ENCODE measurements at places on chromosomes 16 and 17.

DNA sequence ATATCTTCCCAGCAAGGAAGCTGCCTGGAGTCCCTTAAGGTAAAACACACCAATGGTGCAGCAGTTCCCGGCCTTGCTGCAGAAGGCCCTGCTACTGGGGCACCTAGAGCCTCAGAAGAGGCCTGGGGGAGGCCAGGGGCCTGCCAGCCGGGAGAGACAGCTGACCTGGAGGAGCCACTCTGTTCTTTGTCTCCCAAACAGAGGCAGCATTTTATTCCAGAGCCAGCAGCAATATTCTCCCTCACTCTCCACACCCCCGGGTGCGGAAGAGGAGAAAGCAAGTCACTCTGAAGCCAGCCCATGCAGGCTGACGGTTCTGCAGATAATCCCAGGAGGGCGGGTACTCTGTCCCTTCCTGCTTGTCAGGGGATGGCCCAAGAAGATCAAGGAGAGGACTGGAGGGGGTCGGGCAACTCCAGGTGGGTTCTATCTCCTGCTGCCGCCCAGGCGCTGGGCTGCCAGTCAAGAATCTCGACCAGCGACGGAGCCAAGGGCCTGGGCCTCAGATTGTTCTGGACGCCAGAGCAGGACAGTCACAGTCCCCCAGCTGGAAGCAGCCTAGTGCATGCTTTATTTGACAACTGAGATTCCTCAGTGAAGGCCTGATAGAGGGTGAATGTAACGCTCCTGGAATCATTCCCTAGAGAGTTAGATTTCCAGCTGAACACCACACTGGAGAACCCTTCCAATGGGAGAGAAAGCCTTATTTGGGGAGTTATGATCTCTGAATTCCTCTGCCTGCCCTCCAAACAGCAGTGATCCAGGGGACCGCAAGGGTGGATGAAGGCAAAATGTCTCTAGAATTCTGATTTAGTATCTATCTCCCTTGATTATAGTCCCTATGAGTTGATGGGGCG lies 1.1 kb upstream of the KIFC3 start:
- DNase-seq: no peak

GRCh38 chr17:5047446-5047845 lies 12.2 kb upstream of the SLC52A1 start:
- DNase-seq: no peak

DNA sequence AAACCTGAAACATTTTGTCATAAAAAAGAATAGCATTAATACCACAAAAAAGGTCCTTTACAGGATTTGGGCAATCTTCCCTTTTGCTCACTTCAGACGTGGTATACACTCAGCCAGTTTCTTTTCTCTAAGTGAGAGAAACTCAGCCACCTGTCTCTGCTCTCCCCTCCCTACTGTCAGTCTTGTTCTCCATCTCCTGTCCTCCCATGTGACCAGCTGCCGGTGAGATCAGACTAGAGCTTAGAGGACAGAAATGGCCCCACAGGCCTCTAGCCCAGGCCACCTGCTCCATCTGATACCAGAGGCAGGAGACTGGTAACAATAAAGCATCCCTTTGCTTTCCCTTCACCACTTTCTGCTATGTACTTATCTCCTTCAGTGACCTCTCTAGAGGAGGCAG lies 34.9 kb downstream of the CMC2 start:
- no peak for DNase-seq

DNA sequence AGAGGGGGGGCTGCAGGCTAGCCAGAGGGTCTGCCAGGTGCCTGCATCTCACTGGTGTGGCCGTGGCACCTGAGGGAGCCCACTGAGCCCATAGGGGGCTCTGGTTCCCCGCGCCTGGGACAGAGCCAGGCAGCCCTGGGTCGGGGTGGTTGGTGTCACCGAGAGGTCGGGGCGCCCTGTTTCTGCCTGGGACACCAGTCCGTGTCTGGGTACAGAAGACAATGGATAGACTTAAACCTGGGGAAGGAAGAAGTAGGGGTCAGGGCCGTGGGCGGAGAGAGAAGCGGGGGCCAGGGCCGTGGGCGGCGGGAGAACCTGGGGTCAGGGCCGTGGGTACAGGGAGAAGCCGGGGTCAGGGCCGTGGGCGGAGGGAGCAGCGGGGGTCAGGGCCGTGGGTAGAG lies 3.0 kb downstream of the RFNG start:
- no peak for DNase-seq

- DNase-seq: peak; percentile 33
Observed at GRCh38 chr17:32882734-32883133, 5.8 kb upstream of the MYO1D start.

GRCh38 chr17:18070861-18071340 lies 16.8 kb upstream of the DRG2 start:
- DNase-seq: no peak

- no peak for DNase-seq
Observed at GRCh38 chr16:69201787-69202186, 14.8 kb downstream of the SNTB2 start.

DNA sequence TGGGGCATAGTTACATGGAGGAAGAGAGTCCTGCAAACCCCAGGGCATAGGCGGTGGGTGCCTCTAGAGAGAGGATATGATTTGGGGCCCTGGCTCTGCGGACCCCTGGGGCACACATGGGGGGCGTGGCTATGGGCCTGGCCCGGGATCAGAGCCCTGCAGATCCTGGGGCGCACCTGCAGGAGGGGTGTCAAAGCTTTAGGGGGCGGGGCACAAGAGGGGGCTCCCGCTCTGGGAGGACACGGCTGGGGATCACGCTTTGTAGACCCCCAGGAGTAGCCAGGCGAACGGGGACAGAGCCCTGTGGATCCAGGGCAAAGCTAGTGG lies 497 bp downstream of the BCL7C start:
- no peak for DNase-seq

GRCh38 chr16:14286368-14287230 lies 215.5 kb downstream of the MRTFB start:
- DNase-seq: peak; percentile 38

GRCh38 chr16:24609740-24610415 lies 70.5 kb downstream of the RBBP6 start:
- DNase-seq: no peak

DNA sequence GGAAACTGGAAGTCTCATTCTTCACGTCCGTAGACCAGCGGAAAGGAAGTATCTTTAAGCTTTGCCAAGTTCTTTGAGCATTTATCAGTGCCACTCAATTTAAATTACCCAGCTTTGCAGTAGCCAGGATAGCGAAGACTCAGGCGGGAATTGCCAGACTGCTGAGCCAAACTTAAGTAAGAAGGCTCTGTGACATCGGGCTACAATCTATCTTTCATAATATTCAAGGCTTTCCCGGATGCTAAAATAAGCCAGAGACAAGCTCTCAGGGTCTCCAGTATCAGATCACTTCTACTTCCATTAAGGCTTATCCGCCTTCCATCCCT lies 436 bp upstream of the BRIP1 start:
- DNase-seq: peak; percentile 4

DNA sequence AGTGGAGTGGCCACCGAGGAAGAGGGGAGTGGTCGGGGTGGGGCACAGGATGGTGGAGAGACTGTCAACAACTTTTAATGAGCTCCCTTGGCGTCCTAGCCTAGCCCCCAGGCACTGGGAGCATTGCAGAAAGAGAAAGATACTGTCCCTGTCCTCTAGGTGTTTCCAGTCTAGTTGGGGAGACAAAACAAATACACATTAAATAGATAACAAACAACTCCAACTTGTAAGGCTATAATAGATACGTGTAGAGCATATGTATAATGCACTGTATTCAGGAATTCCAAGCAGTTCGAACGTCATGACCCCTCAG lies 435 bp upstream of the UBE2O start:
- DNase-seq: no peak

DNA sequence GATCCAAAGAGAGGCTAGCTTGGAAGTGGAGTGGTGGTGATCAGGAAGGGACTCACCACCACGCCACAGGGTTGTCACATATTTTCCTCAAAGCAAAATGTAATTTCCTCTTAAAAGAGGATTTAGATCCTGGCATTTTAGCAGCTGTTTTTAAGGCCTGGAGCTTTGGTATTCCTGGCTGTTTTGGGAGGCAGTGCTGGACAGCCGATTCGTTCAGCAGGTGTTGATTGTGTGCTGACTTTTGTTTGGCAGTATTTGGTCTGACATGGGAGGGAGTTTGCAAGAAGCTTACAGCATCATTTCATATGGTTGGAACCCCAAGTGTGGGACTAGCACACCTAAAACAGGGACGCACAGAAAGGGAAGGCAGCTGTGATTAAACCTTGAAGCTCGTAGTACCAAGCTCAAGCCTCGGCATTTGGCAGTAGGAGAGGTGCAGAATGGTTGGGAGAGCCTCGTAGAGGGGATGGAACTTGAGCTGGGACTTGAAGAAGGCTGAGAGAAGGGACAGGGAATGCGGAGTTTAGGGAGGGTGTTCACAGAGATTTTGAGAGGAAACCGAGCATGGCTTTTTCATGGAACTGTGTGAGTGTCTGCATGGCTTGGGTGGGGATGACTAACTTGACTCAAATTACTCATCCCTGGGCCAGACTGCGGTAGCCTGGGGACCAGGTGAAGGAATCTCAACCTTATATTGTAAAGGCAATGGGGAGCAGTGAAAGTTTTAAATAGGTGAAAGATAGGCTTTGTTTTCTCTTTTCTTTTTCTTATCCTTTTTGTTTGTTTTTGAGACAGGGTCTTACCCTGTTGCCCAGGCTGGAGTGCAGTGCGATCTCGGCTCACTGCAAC lies 52.3 kb downstream of the RPTOR start:
- DNase-seq: peak; percentile 18

DNA sequence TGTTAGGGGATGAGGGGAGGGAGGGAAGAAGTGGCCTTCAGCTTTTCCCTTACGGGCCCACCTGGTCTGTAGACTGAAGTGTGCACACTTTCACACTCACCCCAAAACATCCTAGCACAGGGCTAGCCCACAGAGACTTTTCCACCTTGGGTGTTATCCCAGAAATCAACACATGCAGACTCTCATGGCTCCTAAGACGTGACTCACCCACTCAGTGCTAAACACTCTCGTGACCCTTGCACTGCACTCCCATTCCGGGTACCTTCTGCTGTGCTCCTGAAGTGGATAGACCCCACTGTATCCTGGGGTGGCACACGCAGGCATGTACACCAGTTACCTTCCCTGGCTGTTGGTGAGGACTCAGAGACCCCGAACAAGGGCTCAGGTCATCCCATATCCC lies 23.0 kb upstream of the ABCC3 start:
- no peak for DNase-seq

GRCh38 chr17:15941781-15942180 lies 3.1 kb upstream of the ADORA2B start:
- no peak for DNase-seq

GRCh38 chr17:32100971-32101631 lies 41.2 kb upstream of the RHOT1 start:
- no peak for DNase-seq

DNA sequence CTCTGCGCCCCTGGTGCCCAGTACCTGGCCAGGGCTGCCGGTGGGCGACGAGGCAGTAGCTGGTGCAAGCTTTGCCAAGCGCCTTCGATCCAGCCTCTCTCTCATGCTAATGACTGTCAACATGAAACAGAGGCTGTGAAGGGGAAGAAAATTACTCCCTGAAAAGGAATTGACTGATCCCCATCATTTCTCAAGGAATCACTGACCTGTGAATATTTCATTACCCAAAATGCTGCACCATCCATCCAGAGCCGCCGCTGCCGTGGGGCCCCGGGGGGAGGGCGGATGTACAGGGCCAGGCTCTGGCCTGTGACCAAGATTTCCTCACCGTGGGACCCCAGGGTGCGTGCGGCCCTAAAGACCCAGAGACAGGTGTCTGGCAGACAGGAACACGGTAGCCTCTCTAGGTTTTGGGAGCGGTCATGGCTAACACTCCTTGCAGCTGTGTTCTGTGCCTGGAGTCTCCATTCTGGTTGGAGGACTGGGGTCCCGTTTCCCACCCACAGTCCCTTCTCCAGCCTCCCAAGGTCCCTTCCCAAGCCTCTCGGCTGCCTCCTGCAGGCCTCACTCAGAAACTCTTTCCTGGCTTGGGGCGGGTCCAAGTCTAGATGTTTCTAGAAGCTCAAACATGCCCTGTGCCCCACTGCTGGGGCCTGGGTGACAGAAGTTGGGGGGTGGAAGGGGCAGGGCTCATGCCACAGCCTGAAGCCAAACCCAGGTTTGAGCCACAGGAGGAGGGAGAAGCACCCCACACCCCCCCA lies 73.3 kb downstream of the ENGASE start:
- no peak for DNase-seq

GRCh38 chr17:11418342-11418741 lies 177.3 kb downstream of the SHISA6 start:
- DNase-seq: no peak

GRCh38 chr16:65318590-65319257 lies 196.9 kb upstream of the CDH11 start:
- DNase-seq: no peak

- DNase-seq: no peak
Observed at GRCh38 chr17:40157973-40158372, 17.6 kb downstream of the CASC3 start.

GRCh38 chr16:77327717-77328116 lies 107.1 kb downstream of the ADAMTS18 start:
- no peak for DNase-seq

DNA sequence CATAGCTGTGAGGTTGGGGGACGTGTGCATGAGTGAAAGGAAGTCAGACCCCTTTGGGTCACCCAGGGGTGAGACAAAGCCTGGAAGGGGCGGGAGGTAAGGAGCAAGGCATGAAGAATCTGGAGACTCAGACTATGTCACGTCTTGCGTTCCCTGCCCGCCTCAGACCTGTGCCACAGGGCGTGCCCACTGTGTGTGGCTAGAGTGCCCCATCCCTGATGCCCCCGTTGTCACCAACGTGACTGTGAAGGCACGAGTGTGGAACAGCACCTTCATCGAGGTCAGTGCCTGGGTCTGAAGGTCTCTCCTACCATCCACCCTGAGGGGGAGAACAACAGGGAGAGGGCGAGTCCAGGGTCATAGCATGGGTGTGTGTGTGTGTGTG lies 15.1 kb upstream of the PDK2 start:
- DNase-seq: no peak

DNA sequence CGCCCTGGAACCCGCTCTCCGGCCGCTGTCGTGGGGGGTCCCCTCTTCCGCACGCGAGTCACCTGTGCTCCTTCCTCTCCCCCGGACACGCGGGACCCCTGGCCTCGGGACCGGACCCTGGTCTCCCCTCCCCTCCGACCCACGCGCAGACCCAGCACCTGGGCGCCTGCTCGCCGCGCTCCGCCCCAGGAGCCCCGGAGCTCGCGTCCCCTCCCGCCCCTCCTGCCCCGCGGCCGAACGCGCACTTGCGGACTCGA lies 762 bp downstream of the RAB40B start:
- no peak for DNase-seq

- no peak for DNase-seq
Observed at GRCh38 chr17:28282596-28282995, 36.4 kb upstream of the TMEM97 start.

DNA sequence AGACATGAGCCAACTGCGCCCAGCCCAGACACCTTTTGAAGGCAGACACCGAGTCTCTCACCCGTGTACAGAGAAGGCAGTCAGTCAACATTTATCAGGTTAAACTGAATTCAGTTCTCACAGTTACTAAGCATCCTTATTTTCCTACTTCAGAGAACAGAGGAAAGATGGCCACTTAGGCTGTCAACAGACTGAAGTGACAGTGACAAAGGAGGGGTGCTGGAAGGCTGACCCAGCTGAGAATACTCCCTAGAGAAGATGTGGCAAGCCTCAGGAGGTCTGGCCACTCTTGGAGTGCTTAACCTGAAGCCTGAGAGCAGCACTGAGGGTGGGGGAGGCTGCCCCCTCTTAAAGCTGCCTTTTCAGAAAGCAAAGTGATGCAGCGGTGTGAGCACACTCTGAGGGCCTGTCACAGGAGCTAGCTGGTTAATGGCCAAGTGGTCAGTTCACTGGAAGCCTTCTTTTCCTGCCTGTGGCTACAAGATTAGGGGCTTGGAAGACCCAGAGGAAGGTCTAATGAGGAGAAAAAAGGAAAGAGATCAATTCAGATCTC lies 51.0 kb upstream of the SREBF1 start:
- DNase-seq: no peak

All from activated naive CD4-positive, alpha-beta T cell treated with Interleukin-2 at 50 U/mL for 16 hours (primary cell).